ENCODE measurements at places on chromosomes 13 and 19. TPM values are rescaled to one million over a fixed set of nuclear protein-coding genes. Genes with fewer than 3 reads are reported as not detected.

- H3K27ac ChIP-seq = no peak overlapping the region
- H3K27me3 ChIP-seq = no peaks in the 10 kb centered on the region
- no peak overlapping the region for H3K4me3 ChIP-seq
- peak; percentile 60 for DNase-seq
Observed at GRCh38 chr19:53424968-53425597, 6.7 kb upstream of the ZNF761 start.

DNA sequence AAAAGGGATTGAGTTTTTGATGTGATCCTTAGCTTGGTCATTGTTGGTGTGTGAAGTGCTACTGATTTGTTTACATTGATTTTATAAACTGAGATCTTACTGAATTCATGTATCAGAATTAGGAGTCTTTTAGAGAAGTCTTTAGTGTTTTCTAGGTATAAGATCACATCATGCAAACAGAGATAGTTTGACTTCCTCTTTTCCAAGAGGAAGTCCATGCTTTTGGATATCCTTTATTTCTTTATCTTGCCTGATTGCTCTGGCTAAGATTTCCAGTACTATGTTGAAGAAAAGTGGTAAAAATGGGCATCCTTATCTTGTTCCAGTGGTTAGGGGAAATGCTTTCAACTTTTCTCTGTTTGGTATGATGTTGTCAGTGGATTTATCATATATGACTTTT, 561.2 kb upstream of the SLITRK1 start:
- no peak overlapping the region for H3K27ac ChIP-seq
- H3K4me1 ChIP-seq = no peaks in the 10 kb centered on the region
- no peaks in the 10 kb centered on the region for H3K27me3 ChIP-seq
- no peaks in the 10 kb centered on the region for H3K36me3 ChIP-seq
- no peak overlapping the region for H3K4me3 ChIP-seq
- DNase-seq = no peak

GRCh38 chr13:101258509-101258908, 157.8 kb downstream of the NALCN start:
- no peaks in the 10 kb centered on the region for H3K36me3 ChIP-seq
- DNase-seq = no peak
- no peak overlapping the region for H3K4me3 ChIP-seq
- H3K27me3 ChIP-seq = no peaks in the 10 kb centered on the region

The HSD17B14 gene
- 0.75 TPM for total RNA-seq

The ZNF121 gene
- 47.2 TPM for total RNA-seq
